Activated CD4-positive, alpha-beta T cell treated with anti-CD3 and anti-CD28 coated beads for 36 hours (primary cell): ENCODE measurements at places on chromosomes 6 and 20. TPM values are rescaled to one million over a fixed set of nuclear protein-coding genes. Genes with fewer than 3 reads are reported as not detected.

DNA sequence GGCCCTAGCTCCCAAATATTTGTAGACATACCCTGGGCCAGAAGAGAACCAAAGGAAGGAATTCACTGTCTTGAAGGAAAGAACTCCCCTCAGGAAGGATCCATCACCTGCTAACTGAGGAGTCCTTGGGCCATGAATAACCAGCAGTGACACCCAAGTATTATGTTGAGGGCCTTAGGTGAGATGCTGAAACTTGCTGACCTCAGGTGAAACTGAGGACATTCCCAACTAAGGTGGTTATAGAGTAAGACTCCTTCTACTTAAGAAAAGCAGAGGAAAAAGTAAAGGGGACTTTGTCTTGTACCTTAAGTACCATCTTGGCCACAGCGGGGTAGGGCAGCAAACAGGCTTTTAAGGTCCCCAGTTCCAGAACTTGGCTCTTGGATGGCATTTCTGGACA lies 491.7 kb downstream of the C6orf118 start:
- no peak overlapping the region for H3K4me3 ChIP-seq
- no peak for DNase-seq
- H3K27ac ChIP-seq: no peak overlapping the region
- H3K4me1 ChIP-seq: no peaks in the 10 kb centered on the region

DNA sequence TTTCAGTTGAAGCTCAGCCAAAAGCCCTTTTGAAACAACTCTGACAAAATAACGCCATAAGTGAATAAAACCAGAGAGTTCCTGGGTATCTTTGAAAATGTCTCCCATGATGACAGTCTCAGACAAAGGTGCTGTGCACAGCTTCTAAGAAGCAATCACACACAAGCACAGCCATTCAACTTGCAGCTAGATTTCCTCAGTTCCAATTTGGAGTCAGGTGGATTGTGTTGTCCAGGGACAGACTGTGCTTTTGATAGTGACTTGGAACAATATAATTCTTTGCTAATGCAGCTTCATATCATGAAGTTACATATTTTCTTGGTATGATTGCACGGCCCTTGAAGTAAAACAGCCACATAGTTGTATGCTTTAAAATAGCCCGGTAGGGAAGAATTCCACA lies 105.6 kb downstream of the FARS2 start:
- no peak overlapping the region for H3K4me3 ChIP-seq
- H3K27me3 ChIP-seq: no peaks in the 10 kb centered on the region
- no peak overlapping the region for H3K27ac ChIP-seq
- H3K4me1 ChIP-seq: peaks cover 2% of the 10 kb centered on the region

TP53RK gene
- 12.1 TPM for total RNA-seq

DEFB132 gene
- not detected for total RNA-seq

BHLHE23 gene
- total RNA-seq: not detected
